ENCODE measurements at places on chromosomes 5 and 9.

- DNase-seq: no peak
These were observed 34.3 kb upstream of the FCN1 start for GRCh38 chr9:134951994-134952393.

DNA sequence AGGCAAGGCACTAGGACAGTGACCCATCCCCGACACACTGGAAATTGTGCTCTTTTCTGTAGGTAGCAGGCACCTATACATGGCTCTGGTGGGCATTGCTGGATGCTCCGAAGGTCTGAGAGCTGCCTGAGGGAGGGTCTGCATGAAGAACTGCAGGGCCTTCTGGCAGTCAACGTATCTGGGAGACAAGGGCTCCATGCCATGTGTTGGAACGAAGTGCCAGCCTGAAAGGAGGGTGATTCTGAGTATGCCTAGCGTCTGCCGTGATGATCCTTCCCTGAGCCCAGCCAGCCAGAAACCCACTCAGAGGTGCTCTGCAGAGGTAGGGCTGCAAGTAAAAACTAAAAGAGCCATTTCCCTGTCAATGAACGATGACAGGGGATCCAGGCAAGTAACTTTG, 453.2 kb downstream of the MED10 start:
- no peak for DNase-seq

DNA sequence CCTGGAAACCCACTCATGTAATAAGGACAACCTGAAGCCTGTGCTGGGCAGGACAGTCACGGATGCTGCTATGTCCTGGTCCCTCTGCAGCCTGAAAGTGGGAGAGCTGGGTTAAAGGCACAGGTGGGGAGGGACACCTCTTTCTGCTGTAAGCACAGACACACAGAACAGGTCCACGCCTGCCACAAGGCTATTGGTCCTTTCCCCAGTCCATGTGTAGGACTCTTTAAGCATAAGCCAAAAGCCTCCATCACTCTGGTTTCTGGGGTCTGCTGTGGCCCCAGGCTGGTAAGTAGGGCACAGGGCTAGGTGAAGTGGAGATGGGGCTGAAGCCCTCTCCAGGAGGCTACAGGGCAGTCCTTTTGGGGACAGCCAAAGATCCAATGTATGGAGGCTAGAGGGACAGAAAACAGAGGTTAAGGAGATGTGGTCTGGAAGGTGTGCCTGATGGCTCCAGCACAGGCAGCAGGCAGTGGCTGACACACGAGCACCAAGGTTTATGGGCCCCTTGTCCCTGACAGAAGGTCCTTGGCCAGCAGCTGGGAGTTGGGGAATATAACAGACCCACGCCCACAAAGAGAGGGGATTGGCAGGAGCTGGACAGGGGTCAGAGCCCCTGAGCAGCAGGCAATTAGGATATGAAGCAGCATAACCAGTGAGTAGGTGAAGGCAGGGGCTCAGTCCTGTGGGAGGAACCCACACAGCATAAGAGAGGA, 203.6 kb upstream of the MVB12B start:
- DNase-seq: no peak

GRCh38 chr5:92369587-92369986, 986.5 kb upstream of the ARRDC3 start:
- DNase-seq: no peak

All from AG10803 (cell line).